ENCODE measurements at places on chromosomes 5 and 9. TPM values are rescaled to one million over a fixed set of nuclear protein-coding genes. Genes with fewer than 3 reads are reported as not detected.

Gene GABRA1
- polyA plus RNA-seq, result not detected

Gene AMBP
- polyA plus RNA-seq, result not detected

Gene THBS4
- not detected for polyA plus RNA-seq

Gene RNF180
- polyA plus RNA-seq, result 0.65 TPM

Gene PDE6A
- not detected for polyA plus RNA-seq

Gene CER1
- polyA plus RNA-seq, result not detected

Gene FAM221B
- polyA plus RNA-seq, result not detected

Gene SHOC1
- polyA plus RNA-seq, result not detected

Gene TMEM174
- not detected for polyA plus RNA-seq

Gene IL7R
- 1.0 TPM for polyA plus RNA-seq

Gene ARID3C
- polyA plus RNA-seq, result not detected

Gene SPATA31D4
- polyA plus RNA-seq, result not detected

All from endothelial cell of umbilical vein (primary cell).